ENCODE measurements at places on chromosomes 5 and 9. TPM values are rescaled to one million over a fixed set of nuclear protein-coding genes. Genes with fewer than 3 reads are reported as not detected.

The CRAT gene
- 41.6 TPM for total RNA-seq

The PCDHB12 gene
- under 0.01 TPM for total RNA-seq

The MYOZ3 gene
- total RNA-seq: not detected

The DCTN3 gene
- total RNA-seq: 136 TPM

The MVB12B gene
- total RNA-seq: 3.8 TPM

The PDE8B gene
- total RNA-seq: 0.22 TPM

The TNC gene
- total RNA-seq: 364 TPM

The PRR16 gene
- 5.9 TPM for total RNA-seq

The CD74 gene
- total RNA-seq: 0.22 TPM

The CYSRT1 gene
- 0.55 TPM for total RNA-seq

The CTXN3 gene
- total RNA-seq: not detected

The PTGS1 gene
- total RNA-seq: 11.4 TPM

The PLAA gene
- total RNA-seq: 46.0 TPM

The SLC6A19 gene
- not detected for total RNA-seq

The ANKS6 gene
- 25.6 TPM for total RNA-seq

The PCDHGA6 gene
- total RNA-seq: 3.2 TPM

The SLC6A3 gene
- not detected for total RNA-seq

The HEMGN gene
- total RNA-seq: not detected

The ADGRD2 gene
- total RNA-seq: not detected

The SLC6A18 gene
- total RNA-seq: not detected

The BHMT2 gene
- 4.5 TPM for total RNA-seq

The OLFM1 gene
- 4.0 TPM for total RNA-seq

The SHOC1 gene
- not detected for total RNA-seq

The FABP6 gene
- total RNA-seq: not detected

The MAMDC4 gene
- total RNA-seq: 3.1 TPM

The IFNB1 gene
- not detected for total RNA-seq
